ENCODE measurements at places on chromosomes 2 and 18. TPM values are rescaled to one million over a fixed set of nuclear protein-coding genes. Genes with fewer than 3 reads are reported as not detected.

Gene WNT6
- total RNA-seq = 0.17 TPM

Gene TTC39C
- 17.4 TPM for total RNA-seq

Gene RPIA
- 26.7 TPM for total RNA-seq

Gene CSRNP3
- not detected for total RNA-seq
